ENCODE measurements at places on chromosomes 11 and 22. TPM values are rescaled to one million over a fixed set of nuclear protein-coding genes. Genes with fewer than 3 reads are reported as not detected.

DNA sequence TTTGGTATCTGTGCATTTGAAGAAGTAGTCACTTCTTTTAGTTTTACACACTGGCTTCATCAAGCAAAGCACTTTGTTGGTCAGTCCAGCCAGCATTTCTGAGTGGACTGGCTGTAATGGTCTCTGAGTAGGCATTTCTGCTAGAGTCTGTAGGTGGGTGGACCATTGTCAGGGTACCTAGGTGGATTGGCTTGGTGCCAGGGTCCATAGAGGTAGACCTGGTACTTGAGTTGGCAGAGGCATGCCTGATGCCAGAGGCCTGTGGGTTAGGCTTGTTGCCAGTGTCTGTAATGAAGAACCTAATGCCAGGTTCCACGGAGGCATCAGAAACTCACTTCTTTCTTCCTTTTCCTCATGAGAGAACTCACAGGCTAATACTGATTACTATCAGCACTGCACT is 157.9 kb upstream of the C11orf87 start:
- no peaks in the 10 kb centered on the region for H3K36me3 ChIP-seq
- H3K4me3 ChIP-seq, result no peak overlapping the region
- no peaks in the 10 kb centered on the region for H3K4me1 ChIP-seq
- H3K27ac ChIP-seq, result no peak overlapping the region
- no peak for DNase-seq

Gene UBQLN3
- total RNA-seq, result not detected

DNA sequence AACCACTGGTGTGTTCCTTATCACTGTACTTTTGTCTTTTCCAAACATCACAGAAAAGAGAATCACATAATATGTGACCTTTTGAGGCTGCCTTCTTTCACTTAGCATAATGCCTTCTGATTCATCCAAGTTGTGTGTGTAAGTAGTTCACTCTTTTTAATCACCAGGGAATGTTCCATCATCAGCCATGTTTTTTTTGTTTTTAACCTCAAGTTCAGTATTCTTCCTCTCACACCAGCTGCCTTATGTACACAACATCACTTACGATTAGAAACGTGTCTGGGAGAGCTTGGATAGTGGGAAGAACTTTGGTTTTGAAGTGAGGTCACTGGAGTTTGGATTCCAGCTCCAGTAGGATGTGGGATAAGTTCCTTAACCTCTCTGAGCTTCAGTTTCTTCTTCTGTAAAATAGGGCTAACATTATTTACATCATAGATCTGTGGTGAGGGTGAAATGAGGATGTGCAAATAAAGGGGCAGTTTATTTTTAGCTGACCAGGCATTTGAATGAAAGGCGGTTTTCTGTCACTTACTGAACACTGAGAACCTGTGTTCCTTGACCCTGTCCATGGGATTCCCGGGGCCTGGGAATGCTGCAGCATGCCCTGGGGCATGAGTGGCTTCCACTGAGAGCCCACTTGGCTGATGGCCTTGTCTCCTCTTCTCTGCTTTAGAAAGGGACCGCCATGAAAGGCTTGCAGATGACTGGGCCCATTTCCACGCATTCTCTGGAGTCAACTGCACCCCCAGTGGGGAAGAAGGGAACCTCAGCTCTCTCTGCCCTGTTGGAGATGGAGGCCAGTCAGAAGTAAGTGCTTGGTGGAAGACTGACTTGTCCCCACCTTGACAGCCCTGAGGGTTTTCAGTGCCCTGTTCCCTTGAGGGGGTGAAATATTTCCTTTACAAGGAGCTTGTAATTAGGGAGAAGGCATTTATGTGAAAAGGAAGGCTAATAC is 92.6 kb downstream of the DEPDC5 start:
- no peak for DNase-seq
- H3K36me3 ChIP-seq, result peaks cover 77% of the 10 kb centered on the region
- no peak overlapping the region for H3K27ac ChIP-seq
- no peak overlapping the region for H3K4me3 ChIP-seq

DNA sequence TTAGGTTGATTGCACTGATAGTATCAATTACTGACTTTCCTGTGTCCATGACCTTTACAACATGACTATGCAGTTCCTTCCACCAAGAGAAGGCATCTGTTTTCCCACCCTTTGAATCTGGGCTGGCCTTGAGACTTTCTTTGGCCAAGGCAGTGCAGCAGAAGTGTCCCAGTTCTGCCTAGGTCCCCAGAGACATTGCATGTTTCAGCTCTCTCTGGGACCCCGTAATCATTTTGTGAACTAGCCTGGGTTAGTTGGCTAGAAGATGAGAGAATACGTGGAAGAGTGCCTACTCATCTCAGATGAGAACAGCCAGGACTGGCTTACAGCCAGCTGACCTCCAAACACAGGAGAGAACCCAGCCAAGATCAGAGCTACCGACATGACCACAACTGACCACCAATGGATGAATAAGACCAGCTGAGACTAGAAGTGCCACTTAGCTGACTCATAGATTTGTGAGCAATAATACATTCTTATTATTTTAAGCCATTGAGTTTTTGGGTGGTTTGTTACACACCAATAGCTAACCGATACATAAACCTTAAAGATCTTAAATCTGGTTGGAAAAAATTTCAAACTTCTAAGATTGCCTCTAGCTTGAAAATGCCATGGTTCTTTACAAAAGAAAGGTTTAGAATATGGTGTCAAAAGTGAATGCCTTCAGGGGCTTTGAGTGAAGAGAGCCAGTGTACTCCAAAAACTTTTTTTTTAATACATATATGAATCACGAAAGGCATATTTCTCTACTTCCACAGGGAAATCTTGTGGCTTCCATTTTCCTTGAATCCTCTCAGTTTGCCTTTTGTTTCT is 145.2 kb downstream of the FBXO7 start:
- no peaks in the 10 kb centered on the region for H3K36me3 ChIP-seq
- H3K4me3 ChIP-seq, result no peak overlapping the region
- no peaks in the 10 kb centered on the region for H3K27me3 ChIP-seq
- H3K27ac ChIP-seq, result peak overlapping the region; percentile 57

Measured in psoas muscle (tissue), 8 donors.